NCI-H510A (cell line): ENCODE measurements at places on chromosomes 1 and 21.

GRCh38 chr1:94776474-94776873, 43.7 kb upstream of the SLC44A3 start:
- no peak for DNase-seq

- no peak for DNase-seq
Measured at GRCh38 chr1:110714374-110714995, 39.7 kb upstream of the KCNA3 start.

DNA sequence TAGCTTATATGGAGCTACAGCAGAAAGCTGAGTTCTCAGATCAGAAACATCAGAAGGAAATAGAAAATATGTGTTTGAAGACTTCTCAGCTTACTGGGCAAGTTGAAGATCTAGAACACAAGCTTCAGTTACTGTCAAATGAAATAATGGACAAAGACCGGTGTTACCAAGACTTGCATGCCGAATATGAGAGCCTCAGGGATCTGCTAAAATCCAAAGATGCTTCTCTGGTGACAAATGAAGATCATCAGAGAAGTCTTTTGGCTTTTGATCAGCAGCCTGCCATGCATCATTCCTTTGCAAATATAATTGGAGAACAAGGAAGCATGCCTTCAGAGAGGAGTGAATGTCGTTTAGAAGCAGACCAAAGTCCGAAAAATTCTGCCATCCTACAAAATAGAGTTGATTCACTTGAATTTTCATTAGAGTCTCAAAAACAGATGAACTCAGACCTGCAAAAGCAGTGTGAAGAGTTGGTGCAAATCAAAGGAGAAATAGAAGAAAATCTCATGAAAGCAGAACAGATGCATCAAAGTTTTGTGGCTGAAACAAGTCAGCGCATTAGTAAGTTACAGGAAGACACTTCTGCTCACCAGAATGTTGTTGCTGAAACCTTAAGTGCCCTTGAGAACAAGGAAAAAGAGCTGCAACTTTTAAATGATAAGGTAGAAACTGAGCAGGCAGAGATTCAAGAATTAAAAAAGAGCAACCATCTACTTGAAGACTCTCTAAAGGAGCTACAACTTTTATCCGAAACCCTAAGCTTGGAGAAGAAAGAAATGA, 37.6 kb downstream of the CENPF start:
- DNase-seq: no peak

DNA sequence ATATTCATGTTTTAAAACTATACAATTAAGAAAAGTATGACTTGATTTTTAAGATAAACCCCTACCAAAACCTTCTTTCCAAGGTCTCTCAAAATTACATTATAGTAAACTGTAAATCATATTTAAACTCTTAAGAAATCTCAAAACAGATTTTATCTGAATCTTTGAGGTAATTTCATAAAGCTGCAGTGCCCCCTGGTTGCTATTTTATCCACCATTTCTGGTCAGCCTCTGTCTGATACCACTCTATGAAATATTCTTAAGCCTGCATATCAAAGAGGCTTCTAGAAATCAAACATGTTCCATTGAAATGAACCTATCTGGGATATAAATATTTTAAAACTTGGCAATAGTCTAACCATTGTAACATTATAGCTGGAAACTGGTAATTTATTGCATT, 317.3 kb downstream of the COL11A1 start:
- DNase-seq: no peak

- DNase-seq: no peak
Measured at GRCh38 chr1:115671176-115671934, 29.6 kb downstream of the VANGL1 start.

DNA sequence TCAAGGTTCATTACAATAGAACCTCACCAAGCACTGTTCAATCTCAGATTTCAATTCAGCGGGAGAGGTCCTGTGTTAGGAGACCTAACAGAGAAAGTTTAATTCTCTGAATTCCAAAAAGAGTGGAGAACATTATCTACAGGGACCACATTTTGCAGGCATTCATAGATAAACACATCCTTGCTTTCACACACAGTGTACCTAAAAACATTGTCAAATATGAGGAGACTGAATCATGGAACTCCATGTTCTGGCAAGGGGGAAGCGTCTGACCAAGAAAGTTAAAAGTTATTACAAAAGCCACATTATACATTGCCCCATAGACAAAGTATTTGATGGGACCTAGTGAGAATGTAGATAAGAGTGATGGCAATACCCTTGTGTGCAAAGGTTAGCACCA, 21.1 kb upstream of the PPP1R15B start:
- DNase-seq: no peak

DNA sequence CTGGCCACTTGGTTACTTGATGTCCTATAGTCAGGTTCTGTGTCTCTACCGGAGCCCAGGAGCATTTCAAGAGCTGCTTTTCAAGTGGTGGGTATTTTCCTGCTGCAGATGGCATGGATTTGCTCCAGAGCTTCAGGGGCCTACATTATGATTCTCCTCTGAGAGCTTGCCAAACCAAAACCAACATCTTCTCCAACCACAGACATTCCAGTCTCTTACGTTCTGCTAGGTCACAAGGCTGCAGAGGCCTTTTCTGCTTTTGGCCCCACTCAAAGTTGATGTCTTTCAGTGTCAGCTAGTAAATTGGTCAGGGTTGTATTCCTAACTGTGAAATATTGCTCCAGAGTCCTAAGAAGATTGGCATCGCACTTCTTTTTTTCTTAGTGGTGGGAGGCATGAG, 14.7 kb upstream of the AQP10 start:
- no peak for DNase-seq

DNA sequence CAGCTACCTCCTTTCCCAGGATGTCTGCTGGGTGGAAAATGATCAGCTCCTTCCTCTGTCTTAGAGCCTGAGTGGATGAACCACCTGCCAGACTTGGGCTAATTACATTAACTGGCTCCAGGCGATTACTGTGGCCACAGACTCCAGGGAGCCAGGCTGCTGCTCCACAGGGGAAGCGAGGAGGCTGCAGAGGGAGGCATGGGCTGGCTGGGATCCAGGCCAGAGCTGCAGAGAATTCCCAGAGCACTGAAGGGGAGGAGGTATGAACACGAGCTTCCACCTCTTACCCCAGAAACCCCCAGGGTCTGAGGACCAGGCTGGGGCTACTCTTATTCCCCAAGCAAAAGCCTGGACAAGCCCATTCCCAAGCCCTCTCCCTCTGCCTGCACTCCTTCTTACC, 136.0 kb upstream of the KLHDC7A start:
- no peak for DNase-seq

DNA sequence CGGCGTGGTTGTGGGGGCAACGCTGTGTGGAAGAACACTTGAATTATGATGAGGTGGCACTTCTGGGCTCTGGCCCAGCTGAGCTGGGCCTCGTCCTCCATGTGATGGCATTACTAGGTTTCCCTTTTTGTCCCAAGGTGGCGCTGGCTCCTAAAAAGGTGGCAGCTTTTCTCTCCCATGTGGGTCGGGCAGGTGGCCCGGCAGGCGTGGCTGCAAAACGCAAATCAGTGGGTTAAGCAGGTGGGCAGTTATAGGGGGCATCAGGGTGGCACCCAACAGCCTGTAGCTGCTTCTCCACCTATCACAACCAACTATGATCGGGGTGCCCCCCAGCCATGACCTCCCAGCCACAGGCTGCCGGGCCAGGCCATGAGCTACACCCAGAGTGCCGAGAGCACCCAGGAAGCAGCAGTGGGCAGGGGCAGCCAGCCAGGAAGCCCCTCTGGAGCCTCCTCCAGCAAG, 59.6 kb downstream of the KCNAB2 start:
- no peak for DNase-seq

GRCh38 chr1:198018529-198018928, 101.4 kb downstream of the LHX9 start:
- no peak for DNase-seq

GRCh38 chr1:109889094-109889493, 21.6 kb upstream of the CSF1 start:
- DNase-seq: no peak

- no peak for DNase-seq
Measured at GRCh38 chr1:109832945-109833344, 69.2 kb upstream of the EPS8L3 start.

GRCh38 chr1:27343639-27344025, 1.8 kb downstream of the SYTL1 start:
- no peak for DNase-seq

DNA sequence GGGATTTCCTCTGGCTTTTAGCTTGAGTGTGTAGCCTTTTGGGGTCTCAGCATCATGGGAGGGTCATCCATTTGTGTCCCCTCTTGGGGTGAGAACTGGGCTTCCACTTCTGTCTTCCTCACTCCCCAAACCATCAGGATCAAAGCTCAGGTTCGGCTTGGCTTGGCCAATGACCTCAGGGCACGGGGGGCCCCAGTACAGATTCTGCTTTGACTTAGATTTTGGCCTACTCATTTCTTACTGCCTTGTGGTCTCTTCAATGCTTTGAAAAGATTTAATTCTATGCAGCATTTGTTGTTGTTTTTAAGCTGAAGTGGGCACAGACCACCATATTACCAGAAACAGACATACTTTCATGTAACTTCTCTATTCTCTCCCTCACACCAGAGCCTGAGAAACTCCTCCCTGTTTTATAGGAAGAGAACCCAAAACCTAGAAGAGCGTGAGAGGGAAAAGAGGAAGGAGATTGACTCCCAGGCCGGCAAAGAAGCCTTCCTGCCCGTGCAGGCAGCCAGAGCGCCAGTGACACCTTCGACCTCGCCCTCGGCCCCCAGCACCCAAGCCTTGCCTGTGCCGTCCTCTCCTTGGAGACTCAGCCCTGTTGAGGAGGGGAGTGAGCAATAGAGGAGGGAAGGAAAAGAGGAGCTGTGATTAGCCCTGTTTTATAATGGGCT, 1.9 kb upstream of the S100A3 start:
- no peak for DNase-seq

- DNase-seq: no peak
Measured at GRCh38 chr1:205849619-205850355, at the start of gene PM20D1. Gene PM20D1 (minus strand): TSS chr1:205850132. CDS start chr1:205850072, 60 bp downstream.

DNA sequence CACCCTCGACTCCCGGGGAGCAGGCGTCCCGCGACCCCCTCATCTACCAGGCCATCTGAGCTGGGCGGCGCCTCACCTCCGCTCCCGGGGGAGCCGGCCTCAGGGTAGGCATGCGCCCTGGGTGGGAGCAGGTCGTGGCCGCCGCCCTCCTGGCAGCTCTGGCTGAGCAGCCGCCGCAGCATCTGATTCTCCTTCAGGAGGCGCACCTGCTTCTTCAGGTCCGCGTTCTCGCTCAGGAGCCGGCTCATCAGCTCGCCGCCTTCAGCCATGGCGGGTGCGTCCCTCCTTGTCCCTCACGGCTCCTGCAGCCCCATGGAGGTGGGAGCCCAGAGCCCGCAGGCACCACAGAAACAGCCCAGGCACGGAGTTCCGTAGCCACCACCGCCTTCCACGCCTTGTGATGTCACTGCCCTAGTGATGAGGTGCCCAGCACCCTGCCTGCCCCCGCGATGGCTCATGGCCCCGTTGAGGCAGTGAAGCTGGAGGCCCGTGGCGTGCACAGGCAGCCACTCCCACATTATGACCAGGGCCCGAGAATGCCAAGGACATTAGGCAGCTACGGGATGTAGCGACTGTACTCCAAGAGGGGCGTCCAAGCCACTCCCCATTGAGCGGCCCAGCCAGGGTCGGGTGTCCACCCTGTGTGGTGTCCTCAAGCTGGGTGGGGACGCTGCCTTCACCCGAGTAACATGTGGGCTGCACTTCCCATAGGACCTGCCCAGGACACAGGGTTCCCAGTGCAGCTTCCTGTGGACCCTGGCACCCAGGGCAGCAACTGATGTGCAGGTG, 1.5 kb downstream of the SPATC1L start:
- DNase-seq: no peak

- DNase-seq: no peak
Measured at GRCh38 chr21:44846485-44847260, 26.8 kb downstream of the PTTG1IP start.

DNA sequence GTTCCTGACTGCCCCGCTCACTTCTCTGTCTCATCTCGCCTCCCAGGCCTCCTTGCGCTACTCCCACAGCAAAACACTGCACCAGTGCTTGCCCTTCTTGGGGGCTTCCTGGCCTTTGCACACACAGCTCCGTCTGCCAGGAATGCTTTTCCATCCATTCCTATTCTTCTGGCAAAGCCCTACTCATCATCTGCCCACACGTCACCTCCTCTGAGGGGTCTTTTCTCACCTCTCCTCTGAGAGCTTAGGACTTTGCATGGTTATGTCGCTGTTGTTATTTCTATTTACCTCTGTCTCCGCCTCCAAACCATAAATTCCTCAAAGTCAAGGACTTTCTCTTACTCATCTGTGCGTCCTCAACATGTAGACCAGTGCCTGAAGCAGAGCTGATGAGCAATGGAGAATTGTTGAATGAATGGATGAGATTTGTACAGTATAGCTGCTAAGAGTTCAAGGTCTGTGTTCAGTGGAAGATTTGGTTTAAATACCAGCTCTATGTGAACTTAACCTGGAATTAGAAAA, 26.4 kb upstream of the BTG2 start:
- DNase-seq: no peak

DNA sequence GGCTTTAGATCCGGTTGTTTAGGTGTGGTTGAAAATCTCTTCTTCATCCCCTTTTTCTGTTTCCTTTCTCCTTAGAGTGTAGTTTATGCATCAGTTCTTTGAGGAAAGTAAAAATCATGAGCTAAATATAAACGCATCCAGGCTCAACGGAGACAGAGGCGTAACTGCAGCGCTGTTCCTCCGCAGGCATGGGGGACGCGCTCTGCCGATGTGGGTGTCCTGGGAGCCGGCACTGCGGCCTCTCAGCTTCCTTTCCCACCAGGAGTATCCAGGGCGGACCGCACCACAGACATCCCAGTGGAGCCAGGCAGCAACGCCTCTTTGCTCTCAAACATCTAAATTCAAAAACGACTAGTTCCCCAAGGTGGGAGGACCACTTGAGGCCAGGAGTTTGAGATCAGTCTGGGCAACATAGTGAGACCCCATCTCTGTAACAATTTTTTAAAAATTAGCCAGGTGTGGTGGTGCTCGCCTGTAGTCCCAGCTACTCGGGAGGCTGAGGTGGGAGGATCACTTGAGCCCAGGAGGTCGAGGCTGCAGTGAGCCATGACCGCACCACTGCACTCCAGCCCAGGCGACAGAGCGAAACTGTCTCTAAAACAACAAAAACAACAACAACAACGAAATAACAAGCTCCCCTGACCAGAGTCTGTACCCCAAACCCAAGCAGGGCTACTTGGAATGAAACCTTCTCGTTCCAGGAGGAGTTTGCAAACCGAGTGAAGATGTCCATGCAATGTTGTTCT, 16.4 kb downstream of the SLC45A1 start:
- no peak for DNase-seq

DNA sequence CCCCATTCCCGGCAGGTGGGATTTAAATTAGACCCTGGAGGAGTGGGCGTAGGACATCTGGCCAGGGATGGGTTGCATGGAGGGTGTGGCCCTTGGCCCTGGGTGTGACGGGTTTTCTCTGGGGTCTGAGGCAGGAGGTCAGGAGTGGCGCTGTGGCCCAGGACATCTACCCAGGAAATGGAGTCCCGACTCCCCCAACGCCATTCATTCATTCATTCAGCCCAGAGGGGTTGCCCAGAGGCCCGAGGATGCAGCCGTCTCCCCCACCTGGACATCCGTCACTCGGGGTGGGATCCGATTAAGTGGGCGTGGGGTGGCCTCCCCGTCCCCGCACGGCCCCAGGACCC, 663 bp downstream of the ATP13A2 start:
- DNase-seq: no peak

- no peak for DNase-seq
Measured at GRCh38 chr1:9345471-9345870, 52.8 kb downstream of the SPSB1 start.
